ENCODE measurements at places on chromosomes 5 and 9.
A peak's percentile ranks its signal among the peaks of the same experiment; 100 is the strongest.

GRCh38 chr5:116365006-116365496, 209.6 kb downstream of the SEMA6A start:
- no peak for DNase-seq

DNA sequence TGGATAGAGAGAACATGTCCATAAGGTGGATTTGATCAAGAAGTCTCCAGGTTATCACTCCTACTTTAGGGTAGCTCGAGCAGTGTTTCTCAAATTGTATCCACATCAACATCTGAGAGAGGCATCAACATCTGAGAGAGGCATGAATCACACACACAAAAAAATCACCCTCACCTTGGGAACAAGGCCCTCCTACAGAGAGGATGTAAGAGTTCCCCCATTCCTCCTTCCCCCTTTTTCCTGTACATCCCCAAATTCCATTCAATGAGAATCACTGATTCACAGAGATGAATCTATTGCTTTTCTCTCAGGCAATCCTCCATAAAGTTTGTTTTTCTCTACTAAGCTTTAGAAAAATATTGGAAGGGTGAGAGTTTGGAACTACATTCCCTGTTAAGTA, 233.4 kb upstream of the CDH6 start:
- no peak for DNase-seq

DNA sequence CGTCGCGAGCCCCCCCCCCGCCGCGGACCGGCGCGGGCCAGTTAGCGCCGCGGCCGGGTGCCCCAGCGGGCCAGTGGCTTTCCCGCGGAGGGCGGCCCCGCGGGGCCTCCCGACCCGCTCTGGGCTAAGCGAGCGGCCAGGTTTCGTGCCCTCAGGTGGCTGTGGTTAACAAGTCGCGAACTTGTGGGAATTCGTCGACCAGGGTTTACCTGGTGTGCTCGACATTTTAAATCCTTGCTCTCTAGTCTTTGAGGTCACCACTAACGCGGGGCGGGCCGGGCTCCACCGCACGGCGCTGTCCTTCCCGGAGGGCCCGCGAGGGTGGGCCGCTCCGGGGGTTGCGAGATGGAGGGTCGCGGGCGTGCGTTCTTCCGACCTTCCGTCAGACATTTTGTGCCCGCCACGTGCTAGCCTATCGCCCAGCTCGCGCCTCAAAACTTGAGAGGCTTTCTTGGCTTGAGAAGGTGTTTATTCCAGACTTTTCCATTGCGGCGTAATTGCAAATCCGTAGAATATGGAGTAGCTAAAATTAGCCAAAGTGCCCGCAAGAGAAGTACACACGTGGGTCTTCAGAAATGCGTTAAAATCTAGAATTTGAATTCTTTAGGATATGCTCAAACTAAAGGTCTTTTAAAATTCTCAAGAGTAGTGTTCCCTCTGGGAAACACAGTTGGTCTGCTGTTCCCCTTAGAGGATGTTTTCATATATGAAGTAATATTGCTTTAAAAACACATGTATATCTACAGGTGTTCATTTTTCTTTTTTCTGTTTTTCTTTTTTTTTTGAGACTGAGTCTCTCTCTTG, 2.1 kb downstream of the ANP32B start:
- DNase-seq, result peak; percentile 40

DNA sequence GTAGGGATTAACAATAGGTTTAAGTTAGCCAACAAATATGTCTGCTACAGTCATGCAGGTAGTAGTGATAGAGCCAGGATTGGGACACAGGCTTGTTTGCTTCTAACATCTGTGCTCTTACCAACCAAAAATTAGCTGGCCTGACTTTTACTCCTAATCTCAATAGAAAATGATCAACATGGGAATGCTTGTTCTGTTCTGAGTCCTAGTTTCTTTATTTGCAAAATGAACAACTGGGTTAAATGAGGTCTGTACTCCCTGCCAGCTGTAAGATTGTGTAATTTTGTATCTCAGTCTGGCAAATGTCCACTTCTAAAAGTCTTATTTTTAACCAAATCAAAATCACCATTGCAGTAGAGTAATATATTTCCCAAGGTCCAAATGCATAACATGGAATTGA, 216.8 kb downstream of the NMUR2 start:
- no peak for DNase-seq

DNA sequence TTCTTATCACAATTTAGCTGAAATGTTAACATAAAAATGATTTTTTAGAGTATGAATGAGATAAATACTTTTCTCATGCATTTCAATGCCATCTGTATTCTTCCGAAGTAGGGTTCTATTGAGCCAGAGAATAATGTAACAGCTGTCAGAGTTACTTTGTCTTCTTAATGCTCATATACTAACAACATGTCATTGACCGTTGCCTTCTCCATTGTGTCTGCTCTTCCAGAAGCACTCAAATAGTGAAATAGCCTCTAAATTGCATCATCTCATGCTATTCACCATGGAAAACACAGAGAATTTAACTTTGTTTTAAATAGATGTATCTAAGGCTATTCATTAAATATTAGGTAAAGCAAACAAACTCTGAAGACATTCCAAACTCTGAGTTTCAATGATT, 1875.9 kb upstream of the CDH9 start:
- DNase-seq, result peak; percentile 65

GRCh38 chr9:122642226-122642625, 15.2 kb downstream of the OR1B1 start:
- DNase-seq, result no peak

DNA sequence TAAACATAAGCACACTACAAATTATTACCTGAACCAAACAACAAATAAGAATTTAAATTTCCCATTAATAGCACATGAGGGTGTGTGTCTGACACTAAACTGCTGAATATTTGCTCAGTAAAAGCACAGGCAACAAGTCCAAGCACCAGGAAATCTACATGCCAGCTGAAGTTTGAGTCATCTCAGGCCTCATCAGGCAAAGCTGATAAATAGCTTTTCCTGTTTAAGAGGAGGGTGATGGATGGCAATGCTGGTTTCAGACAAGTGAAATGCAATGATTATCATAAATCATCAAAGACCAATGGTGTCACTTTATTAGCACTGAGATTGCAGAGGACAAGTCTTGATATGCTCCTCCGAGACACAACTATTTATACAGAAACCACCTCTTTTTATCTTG, 1668.0 kb upstream of the C9orf72 start:
- no peak for DNase-seq

GRCh38 chr9:5336688-5337087, 3.0 kb downstream of the RLN1 start:
- DNase-seq, result no peak

DNA sequence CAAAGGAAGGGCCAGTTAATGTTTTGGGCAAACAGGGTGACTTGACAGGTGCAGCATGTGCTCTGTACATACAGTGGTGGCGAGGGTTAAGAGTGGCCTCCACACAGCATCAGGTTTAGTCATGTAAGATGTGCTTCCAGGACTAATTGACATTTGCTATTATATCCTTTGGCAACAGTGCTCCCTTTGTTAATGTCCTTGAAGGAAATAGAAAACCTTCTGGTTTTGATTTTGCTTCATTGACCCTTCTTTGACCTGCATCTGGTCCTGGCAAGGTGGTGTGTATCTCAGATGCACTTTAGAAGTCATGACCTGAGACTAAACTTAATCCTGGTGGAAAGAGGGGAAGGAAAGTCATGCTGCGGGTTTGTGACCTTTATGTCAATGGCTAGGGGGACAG, 440.0 kb downstream of the ENC1 start:
- no peak for DNase-seq

DNA sequence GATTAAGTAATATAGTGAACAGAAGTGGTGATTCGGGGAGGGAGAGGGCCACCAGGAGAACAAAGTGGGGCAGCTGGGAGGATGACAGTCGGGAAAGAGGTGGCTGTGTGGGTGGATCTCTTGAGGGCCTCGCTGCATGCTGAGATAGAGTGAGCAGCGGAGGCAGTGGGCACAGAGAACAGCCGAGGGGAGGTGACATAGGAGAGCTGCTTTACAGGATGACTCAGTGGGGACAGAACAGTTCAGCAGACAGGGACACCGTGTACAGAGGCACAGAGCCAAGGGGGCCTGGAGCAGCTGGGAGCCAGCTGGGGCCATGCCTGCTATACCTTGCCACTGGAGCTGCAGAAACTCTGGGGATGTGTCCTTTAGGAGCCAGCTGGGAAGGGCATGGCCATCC, 273.9 kb downstream of the GADD45G start:
- DNase-seq, result peak; percentile 96

- no peak for DNase-seq
These were observed 41.4 kb downstream of the RGS3 start for GRCh38 chr9:113504725-113505590.

DNA sequence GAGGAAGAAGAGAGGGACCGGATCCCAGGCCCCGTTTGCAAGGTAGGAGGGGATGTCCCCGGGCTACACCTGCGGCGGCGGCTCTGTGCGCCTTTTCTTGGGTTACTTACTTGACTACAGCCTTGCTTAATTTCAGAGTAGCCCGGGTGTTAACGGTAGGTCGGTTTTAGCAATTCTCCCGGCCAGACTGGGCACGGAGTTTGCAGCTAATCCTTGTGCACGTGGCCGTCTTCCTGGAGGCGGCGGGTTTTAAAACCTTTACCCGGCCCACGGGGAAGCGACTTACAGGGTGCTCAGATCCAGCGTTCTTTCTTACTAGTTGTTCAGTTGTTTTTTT, 313 bp downstream of the BRIX1 start:
- peak; percentile 45 for DNase-seq

DNA sequence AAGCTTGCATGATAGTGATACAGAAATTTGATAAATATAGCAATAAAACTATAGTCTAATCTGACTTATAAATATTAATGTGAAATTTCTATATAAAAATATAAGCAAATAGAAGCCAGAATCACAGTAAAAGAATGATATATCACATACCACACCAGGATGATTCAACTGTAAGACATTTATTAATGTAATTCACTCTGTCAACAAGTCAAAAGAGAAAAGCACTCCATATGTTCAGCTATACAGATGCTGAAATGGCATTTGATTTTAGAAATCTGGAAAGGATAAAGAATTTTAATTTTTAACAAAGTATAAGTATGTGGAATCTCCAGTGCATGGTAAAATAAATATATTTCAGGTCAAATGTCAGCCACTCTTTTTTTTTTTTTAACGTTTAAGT, 372.4 kb downstream of the KCNN2 start:
- DNase-seq, result no peak

GRCh38 chr5:118692811-118693342, 295.5 kb downstream of the DTWD2 start:
- no peak for DNase-seq

- DNase-seq, result no peak
These were observed 1.1 kb downstream of the POMT1 start for GRCh38 chr9:131503626-131504465.

GRCh38 chr5:84372066-84372695, 12.5 kb downstream of the EDIL3 start:
- no peak for DNase-seq

GRCh38 chr5:171392585-171393159, 5.0 kb downstream of the NPM1 start:
- DNase-seq, result no peak

GRCh38 chr9:28610339-28610738, 1037.1 kb upstream of the C9orf72 start:
- no peak for DNase-seq

DNA sequence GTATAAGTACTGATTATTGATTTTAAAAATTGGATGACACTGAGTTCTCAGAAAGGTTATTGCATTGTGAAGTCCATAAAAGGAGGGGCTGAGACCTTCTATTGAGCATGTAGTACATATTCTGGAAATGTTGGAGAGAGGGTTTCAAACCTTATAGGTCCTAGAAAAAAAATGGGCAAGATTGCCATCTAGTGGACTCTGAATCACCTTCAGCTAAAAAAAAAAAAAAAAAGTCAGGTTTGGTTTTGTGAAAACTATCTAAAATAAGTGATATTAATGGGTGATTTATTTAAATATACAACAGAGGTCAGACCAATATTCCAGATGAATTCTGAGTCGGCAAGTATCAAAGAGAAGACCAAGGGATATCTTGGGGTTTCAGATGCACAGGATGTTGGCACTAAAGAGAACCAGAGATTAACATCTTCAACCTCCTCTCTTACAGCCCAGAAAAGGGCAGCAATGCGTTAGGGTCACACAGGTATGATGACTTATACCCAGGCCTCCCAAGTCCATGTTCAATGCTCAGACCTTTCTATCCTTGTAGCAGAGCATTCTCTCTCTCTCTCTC, 109.8 kb upstream of the NMUR2 start:
- DNase-seq, result peak; percentile 34

- DNase-seq, result no peak
These were observed 226.5 kb downstream of the TAF11L14 start for GRCh38 chr5:17860660-17861315.

- no peak for DNase-seq
These were observed 50.2 kb upstream of the IL31RA start for GRCh38 chr5:55800924-55801323.

GRCh38 chr5:643351-643801, 31.2 kb downstream of the CEP72 start:
- no peak for DNase-seq

DNA sequence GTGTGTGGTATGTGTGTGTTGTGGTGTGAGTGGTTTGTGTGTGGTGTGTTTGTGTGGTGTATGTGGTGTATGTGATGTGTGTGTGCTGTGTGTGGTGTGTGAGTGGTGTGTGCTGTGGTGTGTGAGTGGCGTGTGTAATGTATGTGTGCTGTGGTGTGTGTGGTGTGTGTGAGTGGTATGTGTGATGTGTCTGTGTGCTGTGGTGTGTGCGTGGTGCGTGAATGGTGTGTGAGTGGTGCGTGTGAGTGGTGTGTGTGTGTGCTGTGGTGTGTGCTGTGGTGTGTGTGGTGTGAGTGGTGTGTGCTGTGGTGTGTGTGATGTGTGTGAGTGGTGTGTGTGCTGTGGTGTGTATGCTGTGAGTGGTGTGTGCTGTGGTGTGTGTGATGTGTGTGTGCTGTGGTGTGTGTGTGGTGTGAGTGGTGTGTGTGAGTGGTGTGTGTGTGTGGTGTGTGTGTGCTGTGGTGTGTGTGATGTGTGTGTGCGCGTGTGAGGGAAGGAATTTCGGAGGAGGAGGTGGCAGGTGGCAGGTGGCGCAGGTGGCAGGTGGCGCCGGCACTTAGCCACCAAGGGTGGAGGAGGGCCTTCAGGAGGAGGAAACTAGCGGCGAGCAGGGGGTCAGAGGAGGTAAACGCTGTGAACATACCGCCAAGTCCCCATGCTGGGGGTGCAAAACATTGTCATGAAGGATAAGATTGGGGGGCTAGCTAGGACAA, 191.8 kb downstream of the MELK start:
- DNase-seq, result peak; percentile 61

- peak; percentile 6 for DNase-seq
These were observed 302.3 kb downstream of the ARL15 start for GRCh38 chr5:54007827-54008777.

GRCh38 chr9:6818292-6818922, 60.6 kb downstream of the KDM4C start:
- no peak for DNase-seq
